ENCODE measurements at places on chromosomes 7 and 10.

GRCh38 chr10:43188702-43189101, 50.5 kb downstream of the CSGALNACT2 start:
- no peak for DNase-seq

DNA sequence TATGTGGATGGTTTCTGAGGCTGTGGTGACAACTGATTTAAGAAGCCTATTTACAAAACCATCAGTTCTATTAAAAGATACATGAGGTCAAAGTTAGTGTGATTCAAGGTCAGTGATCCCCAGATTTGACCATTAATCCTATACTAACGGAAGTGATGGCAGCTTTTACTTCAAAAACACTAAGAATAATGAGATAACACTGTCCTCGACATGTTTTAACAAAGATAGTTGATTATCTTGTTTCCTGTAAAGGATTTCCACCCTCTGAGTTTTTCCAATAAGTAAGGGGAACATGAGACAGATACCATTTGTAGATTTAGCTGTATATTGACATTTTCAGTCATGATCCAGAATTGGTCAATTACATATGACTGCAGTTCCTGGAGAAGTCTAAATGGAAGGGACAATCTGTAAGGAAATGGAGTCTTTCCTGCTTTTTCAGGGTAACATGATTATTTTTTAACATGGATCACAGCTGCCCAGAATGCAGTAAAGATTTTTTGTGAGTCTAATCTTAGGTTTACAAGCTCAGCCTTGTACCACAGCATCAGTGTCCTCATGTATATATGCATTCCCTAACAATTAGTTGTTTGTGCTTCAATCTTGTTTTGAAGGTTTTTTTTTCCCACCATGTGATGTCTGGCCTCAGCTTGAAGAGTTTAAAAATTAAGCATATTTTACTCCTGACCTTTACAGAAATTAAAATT, 188.0 kb downstream of the PPP1R9A start:
- DNase-seq: no peak

DNA sequence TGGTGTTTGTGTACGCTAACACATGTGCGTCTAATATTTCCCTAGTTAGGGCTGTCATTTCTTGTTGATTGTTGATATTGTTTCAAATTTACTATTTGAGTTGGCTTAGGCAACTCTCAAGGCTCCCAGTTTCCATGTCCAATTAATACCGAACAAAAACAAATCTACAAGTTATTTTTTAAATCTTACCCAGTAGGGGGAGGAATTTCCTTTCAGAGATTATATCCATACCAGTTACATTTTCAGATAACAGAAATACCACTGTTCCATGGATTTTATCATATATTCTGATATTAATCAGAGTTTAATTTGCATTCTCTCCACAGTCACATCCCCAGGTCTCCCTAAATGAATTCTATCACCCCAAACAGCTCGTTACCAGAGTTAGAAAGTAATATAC, 7.2 kb upstream of the AKR1B10 start:
- no peak for DNase-seq

DNA sequence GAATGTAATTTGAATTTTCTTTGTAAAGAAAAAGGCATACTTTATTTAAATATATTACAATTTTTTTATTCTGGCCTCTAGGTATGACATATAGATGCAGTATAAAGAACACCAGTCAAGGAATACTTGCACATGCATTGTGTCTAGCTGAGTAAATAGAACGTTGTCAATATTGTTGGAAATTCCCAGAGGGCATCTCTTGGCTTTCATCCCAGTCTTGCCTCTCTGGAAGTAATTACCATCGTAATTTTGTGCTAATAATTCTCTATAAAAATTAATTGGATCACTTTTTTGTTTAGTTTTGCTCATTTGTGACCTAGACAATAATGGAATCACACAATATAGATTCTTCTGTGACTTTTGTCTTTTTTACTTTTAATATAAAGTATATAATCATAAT, 1052.3 kb upstream of the CELF2 start:
- DNase-seq: no peak

GRCh38 chr7:36278620-36279172, 111.0 kb upstream of the ANLN start:
- peak; percentile 73 for DNase-seq
